Ureter (tissue), 1 donor: ENCODE measurements at places on chromosomes 16 and 17. TPM values are rescaled to one million over a fixed set of nuclear protein-coding genes. Genes with fewer than 3 reads are reported as not detected.
A peak's percentile ranks its signal among the peaks of the same experiment; 100 is the strongest.

GRCh38 chr17:48163809-48164208, 56.2 kb downstream of the SNX11 start:
- DNase-seq: no peak

- peak; percentile 73 for DNase-seq
Observed at GRCh38 chr16:89764711-89765201, 43.4 kb downstream of the ZNF276 start.

DNA sequence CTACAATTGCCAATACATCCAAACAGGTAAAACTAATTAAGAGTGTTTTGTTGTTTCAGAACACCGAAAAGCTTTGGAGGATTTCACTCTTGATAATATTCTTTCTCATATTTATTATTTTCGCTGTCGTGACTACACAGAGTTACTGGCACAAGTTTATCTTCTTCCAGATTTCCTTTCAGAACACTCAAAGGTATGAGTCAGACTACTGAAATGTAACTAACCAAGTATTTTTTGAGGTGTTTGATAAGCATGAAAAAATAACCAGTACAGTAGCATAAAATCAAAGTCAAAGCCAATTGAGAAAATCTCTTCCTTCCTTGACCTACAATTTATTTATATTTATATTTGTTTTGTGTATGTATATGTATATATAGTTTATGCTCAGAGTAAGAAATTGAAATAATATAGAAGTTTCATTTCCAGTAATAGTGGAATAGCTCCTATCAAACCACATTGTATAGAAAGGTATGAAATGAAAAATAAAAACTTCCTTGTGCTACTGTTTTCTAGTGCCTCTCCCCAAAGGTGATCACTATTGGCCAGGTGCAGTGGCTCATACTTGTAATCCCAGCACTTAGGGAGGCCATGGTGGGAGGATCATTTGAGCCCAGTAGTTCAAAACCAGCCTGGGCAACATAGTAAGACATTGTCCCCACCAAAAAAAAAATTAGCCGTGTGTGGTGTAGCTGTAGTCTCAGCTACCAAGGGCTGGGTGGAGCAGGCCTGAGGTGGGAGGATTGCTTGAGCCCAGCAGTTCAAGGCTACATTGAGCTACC, 10.9 kb downstream of the RAD51C start:
- DNase-seq: no peak

DNA sequence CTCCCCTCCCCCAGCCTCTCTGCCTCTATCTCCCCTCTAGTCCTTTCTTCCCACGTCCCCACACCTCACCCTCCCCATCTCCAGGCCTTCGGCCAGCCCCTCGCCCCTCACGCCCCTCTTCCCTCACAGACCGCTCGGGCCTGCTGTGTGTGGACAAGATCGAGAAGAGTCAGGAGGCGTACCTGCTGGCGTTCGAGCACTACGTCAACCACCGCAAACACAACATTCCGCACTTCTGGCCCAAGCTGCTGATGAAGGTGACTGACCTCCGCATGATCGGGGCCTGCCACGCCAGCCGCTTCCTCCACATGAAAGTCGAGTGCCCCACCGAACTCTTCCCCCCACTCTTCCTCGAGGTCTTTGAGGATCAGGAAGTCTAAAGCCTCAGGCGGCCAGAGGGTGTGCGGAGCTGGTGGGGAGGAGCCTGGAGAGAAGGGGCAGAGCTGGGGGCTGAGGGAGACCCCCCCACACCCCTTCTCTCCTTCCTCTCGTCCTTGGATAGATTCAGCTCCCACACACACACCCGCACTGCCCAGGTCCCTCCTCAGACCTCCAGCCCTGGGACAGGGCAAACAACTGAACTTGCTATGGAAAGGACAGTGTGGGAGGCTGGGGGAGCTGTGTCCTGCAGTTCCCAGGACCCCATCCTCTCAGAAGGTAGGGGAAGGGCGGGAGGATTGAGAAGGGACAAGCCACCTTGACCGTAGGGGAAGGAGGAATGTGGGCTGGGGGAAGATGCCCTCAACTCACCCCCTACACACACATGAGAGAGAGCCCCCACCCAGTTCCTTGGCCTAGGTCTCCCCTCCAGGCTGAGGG, 11.1 kb downstream of the NR1D1 start:
- DNase-seq: peak; percentile 43

DNA sequence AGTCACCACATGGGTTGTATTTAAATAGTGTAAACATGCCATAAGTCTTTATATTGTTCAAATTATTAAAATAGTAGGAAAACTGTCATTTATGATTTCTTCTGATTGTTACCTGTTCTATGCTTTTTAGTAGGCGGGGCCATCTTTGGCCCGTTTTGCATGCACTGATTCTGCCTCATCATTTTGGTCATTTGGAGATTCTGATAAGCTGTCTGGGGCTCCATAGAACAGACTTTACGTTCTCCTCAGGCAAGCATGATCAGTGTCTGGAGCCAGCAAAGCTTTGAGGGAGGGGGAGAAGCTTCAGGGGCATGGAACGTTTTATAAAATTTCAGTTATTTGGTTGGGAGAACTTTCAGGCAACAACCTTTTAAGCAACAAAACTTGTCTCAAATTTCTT, 8.8 kb downstream of the NDEL1 start:
- no peak for DNase-seq

Gene DBNDD1
- total RNA-seq: 3.0 TPM

DNA sequence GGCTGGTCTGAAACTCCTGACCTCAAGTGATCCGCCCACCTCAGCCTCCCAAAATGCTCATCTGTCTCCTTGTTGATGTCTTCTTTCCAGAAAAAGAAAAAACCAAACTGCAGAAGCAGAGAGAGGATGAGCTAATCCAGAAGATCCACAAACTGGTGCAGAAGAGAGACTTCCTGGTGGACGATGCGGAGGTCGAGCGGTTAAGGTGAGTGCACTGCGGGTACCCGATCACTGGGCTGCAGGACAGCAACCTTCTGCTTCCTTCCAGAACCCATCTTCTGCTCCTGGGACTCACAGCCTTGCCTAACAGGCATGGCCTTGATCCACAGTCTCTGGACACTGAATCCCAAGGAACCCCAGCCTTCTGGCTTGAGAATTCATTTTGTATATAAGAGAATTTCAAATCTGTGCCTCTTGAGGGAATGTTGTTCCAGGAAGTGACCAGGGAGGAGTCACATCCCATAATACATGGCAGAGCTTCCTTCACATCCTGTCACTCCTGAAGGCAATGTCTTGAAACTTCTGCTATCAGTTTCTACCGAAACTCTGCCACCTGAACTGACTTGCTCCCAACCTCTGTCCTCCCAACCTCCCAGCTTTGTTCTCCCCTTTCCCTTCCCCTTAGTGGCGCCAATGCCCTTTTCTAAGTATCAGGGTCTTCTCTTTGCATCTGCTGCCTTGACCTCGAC, 61.7 kb downstream of the MARF1 start:
- no peak for DNase-seq

- no peak for DNase-seq
Observed at GRCh38 chr16:56355786-56356275, 69.5 kb downstream of the AMFR start.

Gene SPATA22
- total RNA-seq: not detected

Gene PSMC3IP
- total RNA-seq: 4.3 TPM

DNA sequence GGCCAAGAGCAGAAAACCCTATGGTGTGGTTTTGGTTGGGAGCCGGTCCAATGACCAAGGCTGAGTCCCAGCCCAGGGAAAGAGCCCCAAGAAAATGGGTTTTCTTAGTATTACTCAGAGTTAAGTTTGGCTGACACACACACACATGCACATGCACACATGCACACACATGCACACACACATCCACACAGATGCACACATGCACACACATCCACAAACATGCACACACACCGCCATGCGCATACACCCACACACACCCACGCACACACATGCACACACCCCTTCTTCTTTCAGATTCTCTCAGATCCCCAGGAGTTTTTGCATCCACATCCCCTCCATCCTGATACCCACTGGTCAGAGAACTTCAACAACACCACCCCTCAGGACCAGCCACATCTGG, 9.1 kb downstream of the ABCC12 start:
- no peak for DNase-seq

Gene KRT34
- total RNA-seq: not detected

- DNase-seq: no peak
Observed at GRCh38 chr16:66572356-66572755, 6.1 kb downstream of the CMTM1 start.

GRCh38 chr16:2366660-2367309, 26.3 kb upstream of the ABCA3 start:
- DNase-seq: no peak

Gene MBTPS1
- total RNA-seq: 103 TPM

DNA sequence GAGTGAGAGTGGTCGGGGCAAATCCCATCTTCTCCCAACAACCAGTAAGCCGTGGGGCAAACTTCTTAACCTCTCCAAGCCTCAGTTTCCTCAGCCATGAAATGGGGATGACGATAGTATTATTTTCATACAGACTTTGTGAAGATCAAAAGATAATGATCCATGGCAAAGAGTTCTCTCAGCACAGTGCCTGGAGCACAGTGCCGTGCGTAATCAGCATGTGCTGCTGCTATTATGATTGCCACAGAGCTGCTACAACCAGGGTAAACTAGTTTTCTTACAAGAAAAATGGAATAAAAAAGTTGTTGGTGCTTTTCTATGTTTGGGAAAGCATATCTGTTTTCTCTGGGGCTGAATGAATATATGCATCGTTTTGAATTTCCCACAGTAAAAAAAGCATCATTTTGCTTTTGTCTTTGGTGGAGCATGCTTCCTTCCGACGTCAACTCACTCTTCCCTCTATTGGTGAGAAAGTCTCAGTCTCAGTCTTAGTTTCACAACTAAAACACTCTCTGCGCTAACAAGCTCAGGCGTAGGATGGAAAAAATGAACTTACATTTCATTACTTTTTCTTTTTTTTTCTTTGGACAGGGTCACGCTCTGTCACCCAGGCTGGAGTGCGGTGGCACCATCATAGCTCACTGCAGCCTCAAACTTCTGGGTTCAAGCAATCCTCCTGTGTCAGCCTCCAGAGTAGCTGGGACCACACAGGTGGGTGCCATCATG, 37.2 kb downstream of the CDK5R1 start:
- no peak for DNase-seq

Gene C1QTNF1
- total RNA-seq: 108 TPM

- no peak for DNase-seq
Observed at GRCh38 chr17:12545877-12546513, 119.7 kb upstream of the MYOCD start.

GRCh38 chr17:19766421-19767270, 18.5 kb upstream of the ALDH3A1 start:
- peak; percentile 81 for DNase-seq

GRCh38 chr16:1696863-1697262, 9.1 kb upstream of the MAPK8IP3 start:
- no peak for DNase-seq

- no peak for DNase-seq
Observed at GRCh38 chr17:81000631-81001357, 9.2 kb downstream of the CHMP6 start.

Gene GP2
- 0.49 TPM for total RNA-seq

- DNase-seq: no peak
Observed at GRCh38 chr17:42268236-42268635, 8.0 kb downstream of the STAT5B start.

Gene CALCOCO2
- 221 TPM for total RNA-seq

Gene RECQL5
- total RNA-seq: 91.1 TPM

Gene GRIN2A
- 0.81 TPM for total RNA-seq

Gene PHAF1
- total RNA-seq: 19.4 TPM

DNA sequence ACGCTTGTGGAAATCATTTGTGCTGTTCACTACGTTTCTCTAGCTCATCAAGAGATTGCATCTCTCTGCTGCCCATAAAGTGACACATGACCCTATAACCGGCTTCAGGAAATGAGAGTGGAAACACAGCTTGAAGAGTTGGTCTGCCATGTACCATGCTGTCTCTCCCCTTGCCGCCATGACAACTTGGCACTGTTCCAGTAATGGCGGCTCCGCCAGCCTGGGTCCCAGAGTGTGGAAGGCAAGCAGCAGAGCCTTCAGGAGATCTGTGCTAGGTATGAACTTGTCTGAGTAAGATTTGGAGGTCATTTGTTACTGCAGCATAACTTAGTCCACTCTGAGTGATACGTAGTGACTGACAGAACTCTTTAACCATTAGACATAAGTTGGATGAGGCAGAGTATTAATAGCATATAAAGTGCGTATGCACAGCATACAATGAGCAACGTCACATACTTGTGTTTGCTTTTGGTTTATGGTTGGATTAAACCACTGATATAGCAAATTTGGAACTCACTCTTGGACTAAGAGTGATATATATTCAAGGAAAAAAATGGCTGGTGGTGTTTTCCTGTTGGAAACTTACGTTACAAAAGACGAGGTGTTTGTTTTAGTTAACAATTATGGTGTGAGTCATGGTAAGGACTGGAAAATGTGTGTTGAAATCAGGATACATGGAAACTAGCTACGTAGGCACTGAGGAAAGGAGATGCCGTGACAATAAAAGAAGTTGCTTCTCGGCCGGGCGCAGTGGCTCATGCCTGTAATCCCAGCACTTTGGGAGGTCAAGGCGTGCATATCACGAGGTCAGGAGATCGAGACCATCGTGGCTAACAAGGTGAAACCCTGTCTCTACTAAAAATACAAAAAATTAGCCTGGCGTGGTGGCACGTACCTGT, 24.4 kb upstream of the PMP22 start:
- no peak for DNase-seq

- DNase-seq: no peak
Observed at GRCh38 chr16:1031666-1032065, 40.9 kb upstream of the SSTR5 start.

Gene CRISPLD2
- 192 TPM for total RNA-seq

- peak; percentile 87 for DNase-seq
Observed at GRCh38 chr16:4330277-4330874, 14.5 kb downstream of the GLIS2 start.

DNA sequence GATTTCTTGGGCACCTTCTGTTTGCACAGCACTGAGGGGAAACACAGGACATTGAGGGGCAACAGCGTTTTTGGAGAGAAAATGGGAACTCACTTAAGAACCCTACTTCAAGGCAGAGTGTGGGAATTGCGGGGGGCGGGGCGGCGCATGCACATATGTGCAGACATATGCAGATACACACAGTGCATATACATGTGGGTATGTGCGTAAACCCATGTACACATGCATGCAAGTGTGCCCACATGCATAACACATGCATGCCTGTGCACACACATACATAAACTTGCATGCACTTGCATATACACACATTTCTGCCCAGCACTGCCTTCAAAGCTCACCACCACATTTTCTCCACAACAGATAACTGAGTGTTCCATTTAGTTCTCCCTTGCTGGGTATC, 32.4 kb downstream of the NLRC5 start:
- DNase-seq: no peak

- no peak for DNase-seq
Observed at GRCh38 chr17:60959011-60959410, 281.4 kb downstream of the BCAS3 start.

Gene SDK2
- 3.4 TPM for total RNA-seq

GRCh38 chr16:27822529-27822928, 241.0 kb downstream of the GSG1L start:
- DNase-seq: no peak

Gene SLC35G6
- not detected for total RNA-seq

- DNase-seq: no peak
Observed at GRCh38 chr16:23634461-23635036, 6.6 kb downstream of the PALB2 start.

Gene HOXB2
- total RNA-seq: 50.7 TPM

Gene SLC52A1
- 2.5 TPM for total RNA-seq
